ENCODE measurements at places on chromosomes 5 and 9.

DNA sequence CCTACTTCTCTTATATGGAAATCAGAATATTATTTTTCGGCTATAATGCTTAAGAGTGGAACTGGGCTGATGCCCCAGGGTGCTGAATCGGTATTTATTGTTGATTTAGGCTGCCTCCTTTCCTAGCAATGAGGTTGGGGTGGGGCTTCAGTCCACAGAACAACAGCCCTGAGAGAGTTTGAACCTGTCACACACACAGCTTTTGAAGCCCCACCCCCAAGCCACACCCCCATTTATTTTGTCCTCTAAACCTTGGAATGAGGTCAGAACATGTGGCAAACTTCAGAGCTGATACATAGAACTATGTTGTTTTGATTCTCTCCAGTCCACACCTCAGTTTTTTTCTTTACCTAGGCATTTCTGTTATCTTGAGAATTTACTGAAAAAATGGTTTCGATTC, 51.7 kb upstream of the CAMK4 start:
- H3K27ac ChIP-seq, result no peak overlapping the region
- no peak for DNase-seq
- H3K36me3 ChIP-seq, result no peaks in the 10 kb centered on the region
- H3K4me3 ChIP-seq, result no peak overlapping the region
- H3K27me3 ChIP-seq, result no peaks in the 10 kb centered on the region

DNA sequence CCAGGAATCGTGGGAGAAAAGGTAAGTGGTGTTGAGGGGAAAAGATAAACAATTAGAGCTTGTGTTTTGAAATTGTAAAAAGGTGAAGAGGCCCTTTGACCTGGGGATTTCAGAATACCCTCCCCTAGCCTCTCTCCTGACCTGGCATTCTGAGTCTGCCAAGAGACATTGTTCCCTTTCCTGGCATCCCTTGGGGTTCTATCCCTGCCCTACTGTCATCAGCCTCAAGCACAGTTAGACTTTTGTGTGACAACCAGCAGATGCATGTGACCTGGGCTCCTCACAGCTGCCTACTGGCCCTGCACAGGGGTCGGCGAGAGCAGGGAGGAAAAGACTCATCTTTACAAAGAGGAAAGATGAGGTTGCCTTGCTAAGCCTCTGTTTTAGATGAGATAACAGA, 72.2 kb upstream of the ORM1 start:
- no peaks in the 10 kb centered on the region for H3K4me1 ChIP-seq
- no peaks in the 10 kb centered on the region for H3K36me3 ChIP-seq
- no peak overlapping the region for H3K4me3 ChIP-seq
- DNase-seq, result no peak

DNA sequence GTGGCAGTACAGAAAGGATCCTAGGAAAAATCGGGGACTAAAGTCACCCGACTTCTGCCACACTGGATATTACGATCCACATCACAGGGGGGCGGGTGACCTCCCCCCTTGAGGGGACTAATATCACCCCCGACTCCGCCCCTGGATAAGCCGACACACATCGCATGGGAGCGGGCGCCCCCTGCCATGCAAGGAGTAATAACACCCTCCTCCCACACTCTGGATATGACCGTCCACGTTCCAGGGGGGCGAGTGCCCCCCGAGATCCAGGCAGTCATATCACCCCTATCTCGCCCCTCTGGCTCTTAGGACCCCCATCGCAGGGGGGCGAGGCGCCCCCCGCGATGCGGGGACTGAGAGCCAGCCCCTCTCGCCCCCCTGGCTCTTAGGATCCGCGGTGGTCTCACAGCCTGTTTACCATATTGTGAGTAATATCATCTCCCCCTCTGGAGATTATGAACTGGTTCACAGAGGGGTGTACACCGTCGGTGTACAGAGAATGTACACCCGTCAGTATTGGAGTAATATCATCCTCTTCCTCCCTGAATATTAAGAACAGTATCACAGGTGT, 423.0 kb downstream of the DIRAS2 start:
- H3K27ac ChIP-seq, result no peak overlapping the region
- peaks cover 15% of the 10 kb centered on the region for H3K27me3 ChIP-seq
- peak; percentile 42 for DNase-seq
- H3K4me1 ChIP-seq, result peaks cover 4% of the 10 kb centered on the region

DNA sequence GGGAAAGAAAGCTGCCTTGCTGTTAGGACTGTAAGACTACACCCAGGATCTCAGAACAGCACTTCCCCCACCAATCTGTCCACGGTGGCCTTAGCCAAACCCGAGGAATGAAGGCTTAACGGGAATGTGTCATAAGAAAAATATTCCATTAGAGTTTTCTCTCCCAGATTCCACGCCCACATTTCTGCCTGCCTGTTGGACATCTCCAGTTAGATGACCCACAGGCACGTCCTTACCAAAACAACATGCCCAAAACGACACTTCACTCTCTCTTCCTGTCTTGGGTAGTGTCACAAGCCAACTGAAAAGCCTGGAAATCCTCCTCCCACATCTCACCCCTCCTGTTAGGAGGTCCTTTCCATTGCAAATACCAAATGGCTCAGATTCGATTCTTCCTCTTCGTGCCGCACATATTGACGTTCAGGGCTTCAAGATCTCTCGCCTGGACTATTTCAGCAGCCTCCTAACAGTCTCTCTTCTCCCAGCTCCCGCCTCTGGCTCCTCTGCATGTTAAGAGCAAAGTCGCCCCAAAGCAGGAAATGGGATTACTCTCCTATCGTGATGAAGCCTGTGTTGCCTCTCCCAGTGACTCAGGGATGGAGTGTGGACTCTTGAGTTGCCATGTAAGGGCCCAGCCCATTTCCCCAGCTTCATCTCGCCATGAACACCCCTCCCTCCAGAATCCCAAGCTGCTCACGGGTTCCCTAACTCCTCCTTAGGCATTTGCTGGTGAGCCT, 159.3 kb downstream of the NR3C1 start:
- DNase-seq, result no peak
- no peak overlapping the region for H3K27ac ChIP-seq
- no peaks in the 10 kb centered on the region for H3K36me3 ChIP-seq
- no peaks in the 10 kb centered on the region for H3K4me1 ChIP-seq
- H3K27me3 ChIP-seq, result no peaks in the 10 kb centered on the region

DNA sequence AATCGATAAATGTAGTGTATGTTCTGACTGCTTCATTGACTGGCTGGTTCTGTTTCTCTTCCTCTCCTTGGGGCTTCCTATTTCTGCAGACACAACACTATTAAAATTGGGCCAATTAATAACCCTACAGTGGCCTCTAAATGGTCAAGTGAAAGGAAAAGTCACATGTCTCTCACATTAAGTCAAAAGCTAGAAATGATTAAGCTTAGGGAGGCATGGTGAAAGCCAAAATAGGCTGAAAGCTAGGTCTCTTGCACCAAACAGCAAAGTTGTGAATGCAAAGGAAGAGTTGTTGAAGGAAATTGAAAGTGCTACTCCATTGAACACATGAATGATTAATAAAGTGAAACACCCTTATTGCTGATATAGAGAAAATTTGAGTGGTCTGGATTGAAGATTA, 58.2 kb downstream of the CCNH start:
- H3K27ac ChIP-seq, result peak overlapping the region; percentile 31
- peaks cover 27% of the 10 kb centered on the region for H3K36me3 ChIP-seq
- no peak for DNase-seq

GRCh38 chr9:78590068-78590467, 293.1 kb downstream of the PSAT1 start:
- no peaks in the 10 kb centered on the region for H3K4me1 ChIP-seq
- H3K36me3 ChIP-seq, result no peaks in the 10 kb centered on the region
- no peak overlapping the region for H3K4me3 ChIP-seq
- DNase-seq, result no peak
- H3K27me3 ChIP-seq, result no peaks in the 10 kb centered on the region

GRCh38 chr5:852431-853401, 1.9 kb upstream of the ZDHHC11 start:
- no peak overlapping the region for H3K27ac ChIP-seq
- H3K27me3 ChIP-seq, result peaks cover 17% of the 10 kb centered on the region
- H3K36me3 ChIP-seq, result no peaks in the 10 kb centered on the region
- no peak overlapping the region for H3K4me3 ChIP-seq
- no peak for DNase-seq
- H3K4me1 ChIP-seq, result no peaks in the 10 kb centered on the region

- no peak overlapping the region for H3K4me3 ChIP-seq
- DNase-seq, result no peak
- H3K27ac ChIP-seq, result no peak overlapping the region
- peaks cover 3% of the 10 kb centered on the region for H3K36me3 ChIP-seq
- no peaks in the 10 kb centered on the region for H3K27me3 ChIP-seq
- no peaks in the 10 kb centered on the region for H3K4me1 ChIP-seq
Observed at GRCh38 chr5:179110528-179110927, 50.4 kb downstream of the ZNF354C start.

DNA sequence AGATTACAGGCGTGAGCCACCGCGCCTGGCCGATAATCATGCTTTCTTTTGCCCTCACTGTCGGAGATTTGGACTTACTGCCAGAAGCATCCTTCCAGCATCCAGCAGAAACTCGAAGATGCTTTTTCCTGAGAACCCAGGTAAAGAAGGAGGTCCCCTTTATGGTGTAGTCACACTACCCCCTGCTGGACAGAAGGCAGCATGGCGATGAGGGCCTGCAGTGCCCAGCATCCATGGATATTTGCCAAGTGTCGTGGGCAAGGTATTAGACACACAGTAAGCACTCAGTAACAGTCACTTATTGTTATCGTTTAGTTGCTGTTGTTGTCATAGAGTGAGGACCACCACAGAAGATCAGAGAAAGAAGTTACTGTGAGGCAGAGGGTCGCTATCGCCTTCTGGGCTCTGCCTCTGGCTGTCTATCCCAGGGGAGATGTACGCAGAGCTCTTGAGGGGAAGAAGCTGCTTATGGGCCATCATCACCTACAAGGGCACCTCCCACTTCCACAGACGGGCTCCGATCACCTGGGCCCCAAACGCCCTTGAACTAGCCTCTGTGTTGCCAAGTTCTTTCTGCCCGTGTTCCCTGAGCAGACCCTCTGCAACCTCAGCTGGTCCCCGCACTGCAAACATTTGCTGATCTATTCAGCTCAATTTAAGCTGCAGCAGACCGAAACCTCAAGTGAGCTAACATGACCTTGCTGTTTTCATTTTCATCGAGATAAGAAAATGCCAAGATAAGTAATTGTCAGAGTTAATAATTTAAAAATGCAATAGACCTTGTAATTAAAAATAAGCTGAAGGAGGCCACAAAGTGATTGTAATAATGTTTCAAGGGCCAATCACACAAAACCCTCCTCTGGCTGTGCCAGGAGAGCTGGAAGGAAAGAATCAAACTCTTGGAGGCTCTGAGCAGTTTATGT, 23.9 kb downstream of the C5orf15 start:
- peak; percentile 53 for DNase-seq
- no peak overlapping the region for H3K27ac ChIP-seq
- no peaks in the 10 kb centered on the region for H3K36me3 ChIP-seq
- no peak overlapping the region for H3K4me3 ChIP-seq
- H3K4me1 ChIP-seq, result peaks cover 7% of the 10 kb centered on the region

GRCh38 chr5:135223404-135223803, 175.6 kb downstream of the MACROH2A1 start:
- no peak overlapping the region for H3K27ac ChIP-seq
- H3K27me3 ChIP-seq, result peaks cover 3% of the 10 kb centered on the region
- H3K4me3 ChIP-seq, result no peak overlapping the region
- H3K36me3 ChIP-seq, result no peaks in the 10 kb centered on the region
- no peaks in the 10 kb centered on the region for H3K4me1 ChIP-seq

DNA sequence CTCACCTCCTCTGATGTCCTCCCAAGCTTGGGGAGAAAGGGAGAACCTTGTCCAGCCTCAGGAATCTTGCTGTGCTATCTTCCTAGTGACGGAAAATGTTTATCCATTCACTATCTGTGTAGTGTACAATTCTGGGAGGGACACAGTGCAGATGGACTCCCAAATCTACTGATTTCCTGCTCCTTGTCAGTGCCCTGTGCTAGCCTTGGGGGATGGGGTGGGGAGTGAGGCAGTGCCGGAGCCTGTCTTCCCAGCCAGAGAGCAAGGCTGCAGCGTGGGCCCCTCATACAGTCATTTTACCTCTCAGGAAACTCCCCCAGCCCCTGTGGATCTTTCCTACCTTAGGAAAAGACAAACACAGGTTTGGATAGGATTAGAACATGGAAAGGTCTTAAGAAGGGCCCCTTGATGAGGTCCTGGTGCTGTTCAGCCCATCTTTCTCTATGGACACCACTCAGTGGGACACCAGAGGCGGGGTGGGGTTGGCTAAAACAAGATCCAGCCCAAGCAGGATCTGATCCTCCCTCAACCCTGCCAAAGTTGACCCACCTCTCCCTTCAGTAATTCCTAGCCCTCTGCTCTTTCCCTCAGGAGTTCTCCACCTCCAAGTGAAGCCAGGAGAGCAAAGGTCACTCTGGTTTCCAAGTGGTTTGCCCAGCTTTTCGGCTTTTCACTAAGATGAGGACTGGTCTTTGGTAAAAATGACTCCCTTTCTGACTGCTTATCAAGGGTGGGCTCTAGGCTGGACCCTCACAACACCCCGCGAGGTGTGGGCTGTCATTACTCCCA, 3.4 kb downstream of the DOLK start:
- H3K27ac ChIP-seq, result no peak overlapping the region
- peaks cover 20% of the 10 kb centered on the region for H3K4me1 ChIP-seq
- DNase-seq, result no peak
- H3K4me3 ChIP-seq, result no peak overlapping the region

GRCh38 chr5:143445776-143446175, 42.3 kb upstream of the NR3C1 start:
- H3K36me3 ChIP-seq, result no peaks in the 10 kb centered on the region
- no peak overlapping the region for H3K4me3 ChIP-seq
- H3K27me3 ChIP-seq, result no peaks in the 10 kb centered on the region
- DNase-seq, result no peak
- H3K27ac ChIP-seq, result no peak overlapping the region

DNA sequence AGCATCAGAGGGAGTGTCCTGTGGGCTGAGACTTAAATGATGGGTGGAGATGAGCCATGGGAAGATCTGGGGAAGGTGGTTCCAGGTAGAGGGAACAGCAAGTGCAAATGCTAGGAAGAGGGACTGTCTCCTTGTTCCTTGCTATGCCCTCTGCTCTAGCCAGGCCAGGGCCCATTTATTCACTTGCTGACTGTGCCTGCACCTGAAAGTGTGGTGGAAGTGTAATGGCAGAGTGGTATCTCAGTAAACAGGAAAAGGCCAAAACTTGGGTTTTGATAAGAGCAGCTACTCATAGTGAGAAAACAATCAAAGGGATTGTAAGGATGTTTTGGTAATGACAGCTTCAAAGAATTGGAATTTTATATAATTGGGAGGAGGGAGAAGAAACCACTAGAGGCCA, 32.4 kb downstream of the TLE4 start:
- H3K36me3 ChIP-seq, result peaks cover 46% of the 10 kb centered on the region
- peaks cover 30% of the 10 kb centered on the region for H3K4me1 ChIP-seq
- H3K4me3 ChIP-seq, result no peak overlapping the region
- no peaks in the 10 kb centered on the region for H3K27me3 ChIP-seq

- no peak overlapping the region for H3K27ac ChIP-seq
- no peaks in the 10 kb centered on the region for H3K4me1 ChIP-seq
- H3K36me3 ChIP-seq, result no peaks in the 10 kb centered on the region
- H3K4me3 ChIP-seq, result no peak overlapping the region
Observed at GRCh38 chr9:134639994-134640393, 1.6 kb upstream of the COL5A1 start.

GRCh38 chr9:91958174-91958573, 8.1 kb upstream of the ROR2 start:
- no peak overlapping the region for H3K27ac ChIP-seq
- H3K36me3 ChIP-seq, result peaks cover 1% of the 10 kb centered on the region
- H3K4me3 ChIP-seq, result no peak overlapping the region
- no peak for DNase-seq
- H3K27me3 ChIP-seq, result peaks cover 16% of the 10 kb centered on the region
- no peaks in the 10 kb centered on the region for H3K4me1 ChIP-seq

GRCh38 chr5:127885176-127885575, 182.0 kb downstream of the CCDC192 start:
- no peaks in the 10 kb centered on the region for H3K36me3 ChIP-seq
- H3K4me3 ChIP-seq, result no peak overlapping the region
- DNase-seq, result no peak
- H3K27me3 ChIP-seq, result no peaks in the 10 kb centered on the region

All from activated naive CD8-positive, alpha-beta T cell treated with anti-CD3 and anti-CD28 coated beads for 36 hours (primary cell).